ENCODE measurements at places on chromosomes 4 and X.

GRCh38 chr4:29970626-29971025 is 749.5 kb upstream of the PCDH7 start:
- no peak for DNase-seq

GRCh38 chr4:106231931-106232330 is 84.1 kb downstream of the TBCK start:
- DNase-seq, result no peak

- peak; percentile 41 for DNase-seq
These were observed 1.4 kb upstream of the ZNF185 start for GRCh38 chrX:152896450-152896849.

DNA sequence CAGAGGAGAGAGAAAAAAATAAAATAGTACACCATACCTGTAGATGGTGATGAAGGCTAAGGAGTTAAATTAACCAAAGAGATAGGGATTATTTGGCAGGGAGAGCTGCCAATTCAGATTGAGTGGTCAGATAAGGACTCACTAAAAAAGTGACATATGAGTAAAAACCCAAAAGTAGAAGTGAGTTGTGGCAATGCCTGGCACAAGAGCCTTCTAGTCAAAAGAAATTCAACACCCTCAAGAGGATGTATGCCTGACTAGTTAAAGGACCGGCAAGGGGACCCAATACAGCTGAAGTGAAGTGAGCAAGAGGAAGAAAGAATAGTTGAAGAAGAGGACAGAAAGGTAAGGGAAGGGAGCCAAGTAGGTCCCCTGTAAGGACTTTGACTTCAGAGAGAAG is 34.9 kb downstream of the ELF2 start:
- DNase-seq, result no peak

DNA sequence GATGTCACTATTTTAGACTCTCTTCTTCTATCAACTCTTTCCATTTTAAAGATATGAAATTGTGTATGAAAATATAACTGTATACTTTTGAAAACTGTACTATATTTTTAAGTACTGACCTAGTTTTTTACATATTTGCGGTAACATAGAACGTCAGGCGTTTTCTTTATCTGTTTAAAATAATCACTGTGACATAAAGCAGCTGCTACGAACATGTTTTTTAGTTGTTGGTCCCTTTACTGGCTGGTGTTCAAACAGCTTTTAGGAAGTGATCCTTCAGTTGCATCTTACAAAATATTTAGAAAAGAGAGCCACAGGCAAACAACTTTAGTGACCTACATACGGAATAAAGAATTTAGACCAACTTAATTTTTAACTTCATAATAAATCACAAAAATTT is 73.1 kb downstream of the METTL14 start:
- no peak for DNase-seq

All from chondrocyte (in vitro differentiated cells).